Astrocyte of the cerebellum (primary cell): ENCODE measurements at places on chromosomes 12 and 14.

DNA sequence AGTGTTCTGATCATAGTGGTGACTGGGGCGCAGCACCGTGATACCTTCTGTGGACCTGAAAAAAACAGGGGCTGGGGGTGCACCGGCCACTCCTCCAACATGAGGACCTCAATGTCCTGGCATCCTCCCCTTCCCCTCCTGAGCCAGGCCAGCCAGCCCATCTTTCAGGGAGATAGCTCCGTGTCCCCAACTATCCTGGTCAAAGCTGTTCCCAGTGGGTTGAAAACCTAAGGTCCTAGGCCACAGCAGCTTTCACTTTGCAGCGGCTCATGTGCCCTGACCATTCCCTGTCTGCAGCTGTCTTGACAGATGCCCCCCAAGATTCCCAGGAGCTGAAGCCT lies 75.7 kb downstream of the BCL11B start:
- no peak for DNase-seq

DNA sequence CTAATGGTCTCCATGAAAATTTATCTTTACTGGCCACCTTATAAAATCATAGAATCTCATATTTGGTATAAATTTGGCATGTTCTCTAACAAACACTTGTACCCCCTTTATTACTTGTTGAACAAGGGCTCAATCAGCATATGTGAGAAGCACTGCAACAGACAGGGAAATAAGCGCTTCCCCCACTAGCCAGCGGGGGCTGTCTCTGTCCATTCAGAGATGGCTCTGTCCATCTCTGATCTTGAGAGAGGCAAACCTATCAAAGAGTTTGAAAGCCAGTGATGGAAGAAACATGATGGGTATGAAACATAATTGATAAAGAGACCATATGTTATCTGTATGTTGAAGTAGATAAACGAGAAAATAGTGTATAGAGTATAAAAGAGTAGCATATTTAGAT lies 326.8 kb downstream of the PDZRN4 start:
- no peak for DNase-seq

DNA sequence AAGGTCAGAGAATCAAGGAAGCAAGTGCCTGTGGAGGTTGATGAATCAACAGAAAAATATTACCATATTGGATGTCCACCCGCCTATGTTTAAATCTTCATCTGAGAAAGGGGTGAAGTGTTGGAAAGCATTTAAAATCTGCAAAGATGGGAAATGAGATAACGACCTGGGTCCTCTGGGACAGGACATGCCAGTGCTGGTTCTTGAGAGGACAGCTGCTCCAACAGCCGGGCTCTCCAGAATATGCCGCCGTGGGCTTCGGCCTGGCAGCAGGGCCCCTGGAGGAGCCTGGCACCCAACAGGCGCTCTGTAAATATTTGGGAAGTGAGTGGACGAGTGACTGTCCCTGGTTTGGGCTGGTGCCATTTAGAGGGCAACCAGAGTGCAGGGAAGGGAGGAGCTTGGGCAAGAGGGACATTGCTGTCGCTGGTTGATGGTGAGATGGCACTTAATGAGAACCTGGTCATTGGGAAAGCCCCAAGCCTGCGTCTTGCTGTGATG lies 129.9 kb downstream of the KCNA5 start:
- DNase-seq, result no peak

GRCh38 chr14:60482743-60483142 lies 3.1 kb downstream of the C14orf39 start:
- no peak for DNase-seq

DNA sequence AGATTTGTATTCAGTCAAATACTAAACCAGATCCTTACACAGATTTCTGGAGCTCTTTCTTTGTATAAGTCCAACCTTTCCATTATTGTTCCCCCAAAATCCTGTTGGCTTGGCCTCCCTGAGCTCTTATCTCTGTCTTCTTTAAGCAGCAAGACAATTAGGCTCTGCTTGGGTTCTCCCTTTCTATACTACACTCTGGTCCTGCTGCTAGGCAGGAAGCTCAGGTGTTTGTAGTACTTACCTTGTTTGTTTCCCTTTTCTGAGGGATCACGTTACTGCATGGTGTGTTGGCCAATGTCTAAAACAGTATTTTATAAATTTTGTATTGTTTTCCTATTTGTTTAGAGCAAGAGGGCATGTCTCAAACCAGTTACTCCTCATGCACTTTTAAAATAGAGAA lies 192.9 kb downstream of the PRKD1 start:
- DNase-seq, result no peak

DNA sequence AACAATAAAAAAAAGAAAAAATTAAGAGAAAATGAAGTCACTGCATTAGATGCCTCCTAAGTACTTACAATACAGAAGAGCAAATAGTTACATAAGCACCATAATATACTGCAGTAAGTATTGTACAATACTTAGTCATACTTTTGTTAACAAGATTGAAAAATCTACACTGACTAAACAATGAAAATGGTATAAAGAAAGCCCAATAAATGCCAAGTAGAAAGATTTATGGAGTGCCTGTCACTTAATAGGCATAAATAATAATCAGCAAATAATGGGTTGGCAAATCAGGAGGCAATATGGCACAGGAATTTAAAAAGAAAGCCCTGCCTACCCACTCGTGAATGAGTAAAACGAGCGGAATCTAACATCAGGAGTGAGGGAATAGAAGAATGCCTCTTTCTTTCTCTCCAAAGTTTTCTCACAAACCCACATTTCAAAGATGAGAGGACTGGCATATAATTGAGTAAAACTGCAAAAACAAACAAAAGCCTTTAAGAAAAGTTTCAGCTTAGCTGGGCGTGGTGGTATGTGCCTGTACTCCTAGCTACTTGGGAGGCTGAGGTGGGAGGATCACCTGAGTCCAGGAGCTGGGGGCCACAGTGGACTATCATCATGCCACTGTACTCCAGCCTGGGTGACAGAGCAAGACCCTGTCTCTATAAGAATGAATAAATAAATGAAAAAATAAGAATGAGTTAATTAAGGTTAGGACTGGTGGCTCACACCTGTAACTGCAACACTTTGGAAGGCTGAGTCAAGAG lies 36.1 kb downstream of the CRY1 start:
- DNase-seq, result no peak

DNA sequence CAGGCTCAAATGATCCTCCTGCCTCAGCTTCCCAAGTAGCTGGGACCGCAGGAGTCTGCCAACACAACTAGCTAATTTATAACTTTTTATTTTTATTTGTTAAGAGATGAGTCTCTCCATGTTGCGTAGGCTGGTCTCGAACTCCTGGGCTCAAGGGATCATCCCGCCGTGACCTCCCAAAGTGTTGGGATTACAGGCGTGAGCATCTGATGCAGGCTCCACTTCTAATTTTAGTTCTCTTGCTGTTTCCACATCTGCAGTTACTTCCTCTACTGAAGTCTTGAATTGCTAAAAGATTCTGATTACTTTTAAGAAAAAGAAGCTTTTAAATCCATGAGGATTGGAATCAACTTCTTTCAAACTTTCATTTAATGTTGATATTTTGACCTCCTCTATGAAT lies 13.4 kb upstream of the SNX6 start:
- no peak for DNase-seq

DNA sequence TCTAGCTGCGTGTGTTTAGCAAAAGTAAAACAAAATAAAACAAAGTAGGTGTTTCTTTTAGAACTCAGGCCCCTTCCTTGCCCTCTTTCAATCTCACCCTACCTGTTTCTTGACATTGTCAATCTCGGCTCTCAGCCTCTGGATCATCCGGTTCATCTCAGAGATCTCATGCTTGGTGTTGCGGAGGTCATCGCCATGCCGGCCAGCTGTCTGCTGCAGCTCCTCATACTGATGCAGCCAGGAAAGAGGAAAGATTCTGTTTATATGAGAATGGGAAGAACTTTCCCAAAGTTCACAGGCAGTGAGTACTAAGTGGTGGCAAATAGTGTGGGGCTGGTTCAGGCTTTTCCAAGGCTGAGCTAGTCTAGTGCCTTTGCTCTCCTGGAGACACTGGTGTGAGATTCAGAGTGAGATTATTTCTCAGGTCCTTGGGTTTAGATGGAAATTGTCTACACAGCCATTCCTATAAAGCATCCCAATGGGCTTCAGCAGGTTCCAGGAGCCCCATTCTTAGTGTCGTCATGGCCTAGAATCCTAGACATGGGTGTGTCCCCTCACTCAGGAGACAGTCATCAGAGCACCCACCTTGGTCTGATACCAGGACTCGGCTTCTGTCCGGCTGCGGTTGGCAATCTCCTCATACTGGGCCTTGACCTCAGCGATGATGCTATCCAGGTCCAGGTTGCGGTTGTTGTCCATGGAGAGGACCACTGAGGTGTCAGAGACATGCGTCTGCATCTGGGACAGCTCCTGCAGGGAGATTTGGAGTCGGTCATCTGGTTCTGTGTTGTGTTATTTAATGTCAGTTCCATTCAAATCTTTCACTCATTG lies 3.0 kb downstream of the KRT5 start:
- no peak for DNase-seq

- DNase-seq, result no peak
These were observed 1.1 kb downstream of the ADSS1 start for GRCh38 chr14:104724981-104725771.

GRCh38 chr12:129075460-129076208 lies 222.4 kb downstream of the GLT1D1 start:
- DNase-seq, result no peak

DNA sequence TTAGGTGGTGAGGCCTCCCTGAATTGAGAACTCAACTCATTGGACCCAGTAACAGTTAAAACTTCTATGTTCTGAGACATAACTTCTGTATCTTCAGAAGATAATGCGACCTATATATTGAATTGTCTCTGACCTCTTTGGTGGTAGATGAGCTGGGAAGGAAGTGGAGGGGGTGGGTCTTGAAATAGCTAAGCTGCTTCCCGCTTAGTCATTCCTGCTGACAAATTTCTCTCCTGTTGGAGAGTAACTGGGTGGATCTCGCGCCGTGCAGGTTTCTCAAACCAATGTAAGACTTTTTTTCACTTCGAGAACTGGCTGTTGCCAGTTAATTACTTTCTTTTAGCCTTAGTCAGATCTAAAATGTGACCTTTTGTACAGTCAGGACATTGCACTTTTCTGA lies 100.8 kb downstream of the PPHLN1 start:
- DNase-seq, result no peak

- no peak for DNase-seq
These were observed 18.2 kb downstream of the VASH1 start for GRCh38 chr14:76779221-76780057.

GRCh38 chr12:52436000-52436827 lies 2.0 kb upstream of the KRT75 start:
- DNase-seq, result peak; percentile 75

DNA sequence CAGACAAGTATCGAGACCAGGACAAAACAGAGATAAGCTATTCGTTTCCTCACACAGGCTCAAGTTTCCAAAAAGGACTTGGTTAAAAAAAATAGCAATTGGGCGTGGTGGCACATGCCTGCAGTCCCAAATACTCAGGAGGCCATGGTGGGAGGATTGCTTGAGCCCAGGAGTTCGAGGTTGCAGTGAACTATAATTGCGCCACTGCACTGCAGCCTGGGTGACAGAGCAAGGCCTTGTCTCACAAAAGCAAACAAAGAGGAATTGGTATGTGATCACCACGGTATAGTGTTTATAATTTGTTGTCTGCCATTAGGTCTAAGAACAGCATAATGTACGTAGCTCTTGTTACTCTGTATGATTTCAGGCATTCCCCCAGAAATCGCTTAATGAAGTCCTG lies 175.3 kb downstream of the DERA start:
- DNase-seq, result no peak

DNA sequence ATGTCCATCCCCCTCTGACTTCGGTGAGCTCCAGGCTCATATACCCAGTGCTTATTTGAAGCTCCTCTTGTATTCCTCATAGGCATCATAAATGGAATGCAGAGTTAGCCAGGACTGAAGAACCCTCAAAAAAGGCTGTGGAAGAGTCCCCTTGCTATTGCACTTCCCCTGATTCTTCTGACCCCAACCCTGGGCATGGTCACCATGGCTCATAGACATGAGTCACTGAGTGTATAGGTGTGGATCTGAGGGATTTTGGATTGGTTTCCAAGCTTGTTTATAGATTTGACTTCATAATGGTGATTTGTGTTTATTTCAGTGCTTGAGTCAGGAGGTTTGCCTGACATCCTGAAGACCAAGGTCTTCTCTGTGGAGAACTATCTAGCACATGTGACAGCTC lies 98.4 kb upstream of the SLC38A2 start:
- DNase-seq, result no peak

- no peak for DNase-seq
These were observed 2.2 kb upstream of the BATF start for GRCh38 chr14:75519826-75520728.

DNA sequence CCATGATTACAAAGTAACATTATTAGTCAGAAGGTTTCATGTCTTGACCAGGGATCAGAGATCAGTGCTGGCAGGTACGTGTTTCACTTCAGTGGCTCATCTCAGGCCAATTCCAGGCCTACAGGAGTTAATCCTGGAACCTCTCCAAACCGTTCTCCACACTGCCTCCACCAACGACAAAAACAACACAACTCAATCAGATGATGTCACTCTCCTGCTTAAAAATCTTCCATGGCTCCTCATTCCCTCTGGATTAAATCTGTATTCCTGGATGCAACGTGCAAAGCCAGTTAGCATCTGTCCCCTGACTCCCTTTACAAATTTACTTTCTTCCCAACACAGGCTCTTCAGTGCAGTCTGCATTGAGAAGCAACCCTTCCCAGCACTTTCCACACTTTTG lies 34.3 kb upstream of the TXNRD1 start:
- no peak for DNase-seq

- no peak for DNase-seq
These were observed 26.9 kb downstream of the CLEC6A start for GRCh38 chr12:8482571-8483061.

GRCh38 chr12:43120150-43120549 lies 431.9 kb downstream of the ADAMTS20 start:
- no peak for DNase-seq

- no peak for DNase-seq
These were observed 23.9 kb downstream of the IFNG-AS1 start for GRCh38 chr12:68013181-68013580.
